ENCODE measurements at places on chromosomes 2 and 18.

DNA sequence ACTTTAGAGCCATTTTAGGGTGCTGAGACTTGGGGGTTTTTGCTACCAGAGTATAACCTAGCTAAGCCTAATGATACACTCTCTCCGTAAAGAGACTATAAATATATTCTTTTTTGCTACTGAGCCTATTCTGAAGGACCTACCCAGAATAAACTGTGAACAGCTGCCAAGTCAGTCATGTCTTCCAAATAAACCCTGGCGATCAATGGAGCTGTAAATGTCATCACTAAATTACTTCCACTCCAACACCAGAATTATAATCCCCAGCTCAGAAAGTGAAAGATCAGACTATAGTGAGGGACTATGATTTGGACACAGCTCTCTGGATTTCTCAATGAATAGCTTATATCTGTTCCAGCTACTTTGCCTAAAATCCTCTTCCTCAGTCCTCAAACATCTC lies 178.9 kb downstream of the METTL4 start:
- no peak for DNase-seq

DNA sequence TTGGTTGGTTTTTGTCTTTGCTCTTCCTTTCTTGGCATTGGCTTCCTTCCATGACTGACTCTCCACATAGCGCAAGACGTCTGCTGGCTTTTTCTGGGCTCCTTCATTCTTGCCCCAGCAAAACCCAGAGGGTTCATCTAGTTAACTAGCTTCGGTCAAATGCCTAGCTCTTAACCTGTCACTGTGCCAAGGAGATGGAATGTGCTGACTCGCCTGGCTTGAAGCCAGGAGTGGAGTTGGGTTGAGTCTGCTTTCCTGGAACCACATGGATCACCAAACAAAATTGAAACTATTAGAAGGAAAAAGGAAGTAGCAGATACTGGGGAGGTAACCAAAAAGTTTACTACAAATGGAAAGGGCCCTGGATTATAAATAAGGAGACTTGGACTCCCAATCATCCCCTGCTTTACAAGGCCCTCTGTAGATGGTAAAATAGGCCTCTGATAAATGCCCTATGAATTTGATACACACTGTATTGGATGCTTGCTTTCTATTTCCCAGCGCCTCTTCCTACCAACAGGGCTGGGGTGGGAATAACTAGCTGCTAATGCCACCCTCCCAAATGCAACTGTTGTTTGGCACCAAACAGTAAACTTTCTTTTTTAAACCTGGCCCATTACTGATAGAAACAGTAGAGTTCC lies 11.3 kb downstream of the MALT1 start:
- DNase-seq = no peak

- no peak for DNase-seq
These were observed 14.5 kb downstream of the ATG16L1 start for GRCh38 chr2:233265899-233266431.

DNA sequence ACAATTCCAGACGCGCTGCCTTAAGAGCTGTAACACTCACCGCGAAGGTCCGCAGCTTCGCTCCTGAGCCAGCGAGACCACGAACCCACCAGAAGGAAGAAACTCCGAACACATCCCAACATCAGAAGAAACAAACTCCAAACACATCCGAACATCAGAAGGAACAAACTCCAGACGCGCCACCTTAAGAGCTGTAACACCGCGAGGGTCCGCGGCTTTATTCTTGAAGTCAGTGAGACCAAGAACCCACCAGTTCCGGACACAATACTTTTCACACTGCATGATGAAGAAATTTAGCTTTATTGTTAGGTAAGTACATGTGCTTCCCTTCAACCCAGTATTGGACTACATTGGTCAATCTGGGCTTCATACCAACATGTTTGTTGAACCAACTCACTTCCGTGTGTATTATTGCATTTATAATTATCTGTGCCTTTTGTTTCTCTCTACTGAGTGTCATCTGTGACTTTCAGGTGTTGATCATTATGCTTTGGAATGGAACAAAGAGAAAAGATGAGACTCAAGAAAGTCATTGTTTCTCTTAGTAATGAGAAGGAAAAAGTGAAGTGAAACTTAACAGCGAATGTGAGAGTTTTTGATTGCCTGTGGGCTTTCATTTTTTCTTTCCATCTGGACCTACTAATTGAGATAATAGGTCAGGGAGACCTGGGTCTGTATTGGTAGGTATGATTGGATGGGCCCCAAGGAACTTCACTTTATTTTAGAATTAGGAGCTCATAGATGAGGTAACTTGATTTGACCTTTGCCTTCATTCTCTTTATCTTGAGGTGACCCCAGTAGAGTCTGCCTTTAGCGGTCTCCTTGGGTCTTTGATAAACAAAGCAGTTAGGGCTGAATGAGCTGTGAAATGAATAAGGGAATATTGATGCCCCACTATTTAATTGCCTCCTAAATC lies 76.1 kb upstream of the CAVIN2 start:
- DNase-seq = no peak

DNA sequence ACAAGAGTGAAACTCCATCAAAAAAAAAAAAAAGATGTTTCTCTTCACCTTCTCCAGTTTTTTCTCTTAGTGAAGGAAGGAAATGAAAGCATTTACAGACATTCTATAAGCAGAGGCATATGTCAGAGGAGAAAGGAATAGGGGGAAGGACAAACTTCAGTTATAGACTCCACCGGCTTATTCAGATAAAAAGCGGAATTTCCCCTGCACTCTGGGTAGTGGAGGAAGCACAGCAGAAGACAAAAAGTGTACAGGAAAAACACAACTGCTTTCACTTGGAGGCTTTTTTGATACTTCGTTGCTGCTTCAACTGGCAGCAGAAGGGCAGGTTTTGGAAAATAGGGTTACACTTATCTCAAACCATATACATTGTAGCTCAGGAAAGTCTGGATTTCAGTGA lies 3.2 kb upstream of the MGAT4A start:
- DNase-seq = no peak

GRCh38 chr2:101571951-101572350 lies 97.0 kb upstream of the RFX8 start:
- no peak for DNase-seq

- DNase-seq = no peak
These were observed 15.5 kb upstream of the ST8SIA5 start for GRCh38 chr18:46772357-46772756.

DNA sequence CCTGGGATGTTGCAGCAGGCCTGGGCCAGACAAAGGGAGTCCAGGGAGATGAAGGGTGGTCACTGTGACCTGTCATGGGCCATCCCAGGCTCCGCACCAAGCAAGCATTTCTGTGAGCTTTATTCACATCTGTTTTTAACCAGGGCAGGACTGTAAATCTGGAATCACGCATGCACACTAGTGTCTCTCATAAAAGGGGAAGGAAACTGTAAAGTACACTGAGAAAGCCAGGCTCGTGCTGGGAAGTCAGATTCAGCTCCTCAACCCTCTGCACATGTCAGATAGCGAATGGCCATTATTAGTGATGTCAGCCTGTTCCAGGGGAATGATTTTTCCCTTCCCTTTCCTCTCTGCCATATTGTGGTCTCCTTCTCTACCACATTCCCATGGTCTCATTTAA lies 818.6 kb upstream of the RAB6C start:
- DNase-seq = no peak

GRCh38 chr2:236610991-236611821 lies 41.6 kb downstream of the ACKR3 start:
- DNase-seq = no peak

GRCh38 chr2:27203741-27204140 lies 8.1 kb upstream of the ATRAID start:
- DNase-seq = no peak

DNA sequence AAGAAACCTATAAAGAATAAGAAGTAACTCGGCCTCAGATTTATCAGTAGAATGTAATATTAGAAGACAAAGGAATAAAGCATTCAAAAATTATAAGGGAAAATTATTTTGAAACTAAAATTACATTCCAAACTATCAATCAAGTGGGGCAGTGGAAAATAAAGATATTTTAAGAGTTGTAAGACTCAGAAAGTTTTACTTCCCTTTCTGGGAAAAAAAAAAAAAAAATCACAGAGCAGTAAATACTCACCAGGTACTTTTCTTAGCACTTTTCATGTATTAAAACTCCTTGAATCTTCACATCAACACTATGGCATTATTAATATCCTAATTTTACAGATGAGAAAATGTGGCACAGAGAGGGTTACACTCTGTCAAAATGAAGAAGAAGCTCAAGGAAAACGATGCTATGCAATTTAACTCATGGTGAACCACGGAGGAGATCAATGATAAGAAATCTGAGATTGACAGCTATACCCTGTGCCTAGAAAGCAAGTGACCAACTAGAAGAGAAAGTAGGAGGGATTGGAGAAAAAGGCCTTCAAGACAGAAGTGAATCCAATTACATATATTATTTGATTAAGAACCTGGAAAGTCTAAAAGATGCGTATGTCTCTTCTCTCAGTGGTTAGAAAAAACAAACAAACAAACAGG lies 238.9 kb upstream of the ID2 start:
- no peak for DNase-seq

DNA sequence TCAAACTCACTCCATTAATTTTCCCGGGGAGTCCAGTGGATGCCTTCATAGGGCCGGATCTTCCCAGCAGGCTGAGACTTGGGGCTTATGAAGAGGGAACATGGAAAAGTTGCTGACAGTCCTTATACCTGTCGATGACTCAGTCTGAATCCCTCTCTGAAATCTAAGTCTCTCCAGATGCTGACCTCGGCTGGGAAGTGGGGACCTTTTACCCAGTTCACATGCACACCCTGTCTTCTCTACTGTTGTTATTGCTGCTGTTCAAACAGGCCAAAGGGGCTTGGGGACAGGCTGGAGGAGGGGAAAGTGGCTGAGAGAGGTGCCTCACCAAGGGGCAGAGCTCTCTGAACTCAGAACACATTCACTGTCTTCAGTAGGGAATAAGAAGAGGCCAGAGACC lies 4.1 kb upstream of the TNP1 start:
- no peak for DNase-seq

DNA sequence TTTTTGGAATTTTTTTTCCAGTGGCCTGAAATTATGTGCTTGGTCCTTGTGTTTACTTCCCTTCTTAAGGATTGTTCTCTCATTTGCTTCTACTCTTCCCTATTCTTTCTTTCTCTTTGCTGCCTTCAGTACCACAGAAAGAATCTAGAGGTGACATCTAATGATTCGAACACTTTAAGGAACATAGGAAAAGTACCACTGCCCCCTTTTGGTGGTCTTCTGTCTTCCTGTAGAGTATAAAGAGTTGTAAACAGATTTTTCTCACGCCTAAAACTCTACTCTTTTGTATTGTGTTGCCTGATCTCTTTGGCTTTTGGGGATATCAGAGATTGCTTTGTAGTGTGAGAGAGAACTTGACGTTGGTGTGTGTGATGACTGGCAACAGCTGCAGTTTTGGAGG lies 7.0 kb upstream of the SCTR start:
- no peak for DNase-seq

DNA sequence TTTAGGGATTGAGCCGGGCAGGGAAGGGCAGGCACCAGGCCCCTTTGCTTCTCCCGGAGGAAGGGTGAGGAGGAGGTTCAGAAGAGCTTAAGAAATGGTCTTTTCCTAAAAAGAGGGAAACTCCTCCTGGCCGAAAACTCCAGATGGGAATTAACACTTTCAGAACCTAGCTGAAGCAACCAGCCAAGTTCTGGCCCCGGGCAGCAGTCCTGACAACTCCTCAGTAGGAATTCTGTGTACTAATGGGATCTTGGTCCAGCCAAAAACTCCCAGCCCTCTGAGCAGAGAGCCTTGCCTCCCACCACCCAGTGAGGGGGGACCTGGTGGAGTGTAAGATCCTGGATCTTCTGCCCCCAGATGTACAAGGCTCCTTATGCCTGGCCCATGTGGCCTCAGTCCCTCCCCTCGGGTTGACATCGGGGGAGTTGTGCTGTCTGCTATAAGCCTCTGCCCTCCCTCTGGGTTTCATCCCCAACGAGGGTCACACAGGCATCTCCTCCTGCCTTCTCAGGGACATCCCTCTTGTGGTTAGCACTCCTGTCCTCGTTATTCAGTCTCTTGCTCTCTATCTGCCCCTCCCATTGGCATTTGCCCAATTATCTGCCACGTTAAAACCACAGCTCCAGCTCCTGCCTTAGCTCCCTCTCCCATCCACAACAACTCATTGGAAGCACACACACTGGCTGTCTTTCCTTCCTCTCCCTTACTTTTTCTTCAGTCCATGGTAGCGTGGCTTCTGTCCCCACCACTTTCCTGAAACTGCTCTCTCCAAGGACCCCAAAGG lies 184.6 kb downstream of the CYP26B1 start:
- no peak for DNase-seq

DNA sequence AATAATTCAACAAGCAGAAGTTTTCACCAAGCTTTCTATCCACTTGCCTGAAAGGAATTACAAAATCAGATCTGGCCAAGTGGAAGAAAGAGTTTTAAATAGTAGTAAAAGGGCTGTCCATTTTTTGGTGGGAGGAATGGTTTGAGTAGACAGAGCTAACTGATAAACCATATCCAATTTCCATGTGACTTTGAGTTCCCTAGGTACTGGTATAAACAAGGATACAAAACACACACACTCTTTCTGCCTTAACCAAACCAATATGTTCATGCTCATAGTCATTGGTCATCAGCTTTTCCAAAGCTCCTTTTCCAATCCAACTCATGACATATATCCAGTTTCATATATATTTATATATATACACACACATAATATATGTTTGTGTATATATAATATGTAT lies 49.5 kb upstream of the REL start:
- DNase-seq = no peak

DNA sequence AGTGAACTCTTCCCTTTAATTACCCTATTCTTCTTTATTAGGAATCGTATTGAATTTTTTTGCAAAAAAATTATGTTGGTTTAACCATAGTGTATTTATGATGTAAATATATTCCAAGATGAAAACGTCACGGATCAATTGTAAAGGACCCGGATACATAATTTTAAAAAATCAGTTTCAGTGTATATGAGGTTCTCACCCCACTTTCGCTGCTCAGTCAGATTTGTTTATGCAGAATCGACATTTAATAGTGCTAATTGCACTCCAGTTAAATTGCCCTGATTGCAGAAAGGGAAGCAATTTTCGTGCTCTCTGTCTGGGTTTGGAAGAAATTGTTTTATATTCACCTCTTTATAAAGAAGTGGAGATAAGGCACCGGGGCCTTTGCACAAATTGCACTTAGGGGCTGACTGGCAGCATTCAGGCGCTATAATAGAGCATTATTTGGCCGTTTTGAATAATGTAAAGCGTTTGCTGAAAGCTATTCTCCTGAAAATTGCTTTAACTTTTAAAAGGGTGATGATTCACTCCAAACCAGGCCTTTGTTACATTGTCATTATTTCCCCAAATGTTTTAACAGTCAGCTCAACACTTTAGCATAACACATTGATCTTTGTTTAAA lies 3.0 kb upstream of the SP9 start:
- no peak for DNase-seq

GRCh38 chr18:62751341-62751821 lies 36.0 kb downstream of the PHLPP1 start:
- no peak for DNase-seq

GRCh38 chr2:71333619-71334018 lies 2.0 kb downstream of the ZNF638 start:
- DNase-seq = no peak

DNA sequence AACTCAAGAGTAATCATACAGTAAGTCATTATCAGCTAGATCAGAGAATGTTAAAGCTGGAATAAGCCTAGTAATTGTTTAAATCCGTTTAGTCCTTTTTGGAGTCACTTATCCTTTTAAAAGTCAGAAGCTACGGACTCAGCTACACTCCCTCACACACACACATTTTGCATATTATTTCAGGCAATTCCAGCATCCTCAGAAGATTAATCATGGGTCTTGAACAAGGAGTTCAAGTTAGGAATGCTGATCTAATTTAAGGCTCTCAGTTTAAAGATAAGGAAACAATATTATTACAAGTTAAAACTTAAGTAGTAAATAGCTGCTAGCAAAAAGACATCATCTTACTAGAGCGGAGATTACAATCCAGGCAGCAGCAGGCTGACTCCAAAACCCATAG lies 74.3 kb downstream of the GTF3C3 start:
- no peak for DNase-seq
